Activated naive CD4-positive, alpha-beta T cell treated with anti-CD3 and anti-CD28 coated beads, Interleukin-2, amount 50 U/mL, for 16 hours (primary cell): ENCODE measurements at places on chromosomes 1 and 21.
A peak's percentile ranks its signal among the peaks of the same experiment; 100 is the strongest.

DNA sequence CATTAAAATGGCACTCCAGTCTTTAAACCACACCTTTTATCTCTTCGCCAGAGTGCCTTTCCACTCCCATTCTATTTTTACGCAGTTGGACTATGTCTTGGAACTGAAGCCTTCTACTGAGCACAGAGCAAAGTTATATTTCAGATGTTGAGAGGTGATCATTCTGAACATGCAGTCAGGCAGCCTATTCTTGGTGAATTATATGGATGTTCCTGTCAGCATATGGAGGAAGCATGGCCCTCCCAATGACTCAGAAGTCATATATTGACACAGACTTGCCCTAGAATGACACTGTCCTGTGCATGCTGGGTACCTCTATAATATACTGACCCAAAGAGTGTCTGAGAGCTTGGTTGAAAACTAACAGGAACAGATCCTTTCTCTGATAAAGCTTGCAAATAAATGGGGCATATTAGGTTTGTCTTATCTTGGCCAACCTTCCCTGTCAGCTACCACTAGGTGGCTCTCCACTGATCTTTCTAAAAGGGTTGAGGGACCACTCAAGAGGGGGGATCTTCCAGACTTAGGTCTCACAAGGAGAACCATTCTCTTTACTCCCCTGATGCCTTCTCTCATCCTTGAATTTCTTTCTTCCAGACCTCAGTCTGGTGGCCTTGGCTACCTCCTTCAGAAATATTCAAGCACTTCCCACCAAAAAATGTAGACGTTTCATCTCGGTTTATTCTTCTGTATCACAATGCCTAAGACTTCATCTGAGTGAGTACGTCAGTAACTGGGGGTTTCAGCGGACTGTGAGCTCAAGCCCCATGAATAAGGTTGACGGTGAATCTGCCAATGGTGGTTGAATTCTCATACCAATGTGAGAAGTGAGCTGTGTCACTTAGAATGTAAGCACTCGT, 11.8 kb upstream of the ALG14 start:
- DNase-seq = no peak

DNA sequence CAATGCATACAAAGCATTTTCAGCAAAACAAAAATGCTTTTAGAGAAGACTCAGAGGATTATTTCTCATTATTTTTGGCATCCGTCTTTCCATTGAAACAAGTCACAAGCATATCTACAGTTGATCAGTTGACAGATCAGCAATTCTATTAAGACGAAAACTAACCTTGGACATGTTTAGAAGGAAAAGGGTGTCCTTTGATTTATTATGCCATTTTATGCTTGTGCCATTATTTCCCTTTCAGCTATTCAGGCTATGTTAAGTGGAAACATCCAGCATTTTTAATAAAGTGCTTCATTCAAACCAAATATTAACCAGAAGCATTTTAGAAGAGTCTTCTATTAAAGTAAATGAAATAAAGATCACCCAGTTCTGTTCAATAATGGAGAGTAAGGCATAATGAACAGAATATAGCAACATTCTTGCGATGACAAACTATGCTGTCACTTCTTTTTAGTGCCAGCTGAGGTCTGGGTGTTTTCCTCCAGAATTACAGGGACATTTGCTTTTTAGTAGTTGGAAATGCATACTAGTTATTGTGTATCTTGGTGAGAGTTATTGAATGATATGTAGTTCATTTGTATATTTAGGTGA, 481.4 kb downstream of the PLA2G4A start:
- no peak for DNase-seq

GRCh38 chr1:24108334-24109165, 3.4 kb downstream of the MYOM3 start:
- no peak for DNase-seq

- DNase-seq = no peak
Observed at GRCh38 chr1:10776190-10776905, 20.1 kb downstream of the CASZ1 start.

DNA sequence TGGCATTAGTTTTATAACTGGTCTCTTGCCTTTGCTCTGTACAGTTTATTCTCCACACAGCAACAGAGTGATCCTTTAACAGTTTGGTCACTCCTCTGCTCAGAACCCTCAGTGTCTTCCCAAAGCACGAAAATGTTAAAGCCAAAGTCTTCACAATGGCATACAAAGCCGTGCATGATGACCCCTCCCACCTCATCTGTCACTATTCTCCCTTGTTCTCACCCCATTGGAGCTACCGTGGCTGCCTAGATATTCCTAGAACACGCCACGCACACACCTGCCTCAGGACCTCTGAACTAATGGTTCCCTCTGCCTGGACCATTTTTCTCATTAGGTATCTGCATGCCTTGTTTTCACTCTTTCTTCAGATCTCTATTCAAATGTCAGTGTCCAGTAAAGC, 8.6 kb upstream of the SEMA4A start:
- DNase-seq = no peak

GRCh38 chr1:167258858-167259257, 38.2 kb downstream of the POU2F1 start:
- no peak for DNase-seq

GRCh38 chr1:165903672-165904071, 76.3 kb downstream of the UCK2 start:
- no peak for DNase-seq

DNA sequence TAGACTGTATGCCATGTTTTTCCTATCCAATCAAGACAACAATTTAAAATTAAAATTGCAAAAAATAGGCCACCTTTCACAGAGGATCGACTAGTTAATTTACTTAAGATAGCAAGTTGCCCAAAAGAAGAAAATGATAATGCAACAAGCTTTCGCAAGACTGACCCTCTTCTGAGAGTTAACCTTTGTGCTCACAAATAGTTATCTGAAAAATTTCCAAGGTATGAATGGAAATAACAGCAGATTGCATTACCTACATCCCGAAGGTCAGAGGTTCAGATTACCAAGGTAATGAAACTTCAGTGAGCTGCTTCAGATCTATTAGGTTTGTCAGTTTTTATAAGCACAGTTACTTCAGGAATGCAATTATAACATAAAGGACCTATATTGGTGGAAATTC, 298.0 kb downstream of the KCTD3 start:
- no peak for DNase-seq

- DNase-seq = no peak
Observed at GRCh38 chr1:49435291-49435690, 588.5 kb downstream of the AGBL4 start.

GRCh38 chr21:45791562-45792418, 148.3 kb downstream of the PCBP3 start:
- DNase-seq = no peak

- no peak for DNase-seq
Observed at GRCh38 chr1:8813016-8813763, 4.2 kb downstream of the RERE start.

DNA sequence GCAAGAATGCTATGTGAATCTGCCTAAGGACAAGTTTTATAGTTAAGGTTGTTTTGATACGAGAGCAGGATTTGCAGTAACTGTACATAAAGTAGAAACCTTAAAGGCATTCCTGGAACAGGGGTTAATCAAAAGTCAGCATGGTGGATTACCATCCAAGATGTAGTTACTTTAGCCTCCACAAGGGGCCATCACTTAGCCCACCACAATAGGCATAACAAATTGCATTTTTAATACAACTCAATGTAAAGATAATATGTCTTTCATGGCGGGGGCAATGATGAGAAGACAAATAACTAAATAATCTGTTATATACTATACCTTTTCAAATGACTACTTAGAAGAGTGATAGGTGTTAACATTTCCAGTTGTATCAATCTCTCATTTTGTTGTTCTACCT, 611.2 kb upstream of the ADGRL4 start:
- DNase-seq = no peak

- DNase-seq = no peak
Observed at GRCh38 chr1:215730600-215730999, 163.5 kb downstream of the KCTD3 start.

GRCh38 chr1:203839081-203839480, 22.3 kb upstream of the SNRPE start:
- DNase-seq = no peak

DNA sequence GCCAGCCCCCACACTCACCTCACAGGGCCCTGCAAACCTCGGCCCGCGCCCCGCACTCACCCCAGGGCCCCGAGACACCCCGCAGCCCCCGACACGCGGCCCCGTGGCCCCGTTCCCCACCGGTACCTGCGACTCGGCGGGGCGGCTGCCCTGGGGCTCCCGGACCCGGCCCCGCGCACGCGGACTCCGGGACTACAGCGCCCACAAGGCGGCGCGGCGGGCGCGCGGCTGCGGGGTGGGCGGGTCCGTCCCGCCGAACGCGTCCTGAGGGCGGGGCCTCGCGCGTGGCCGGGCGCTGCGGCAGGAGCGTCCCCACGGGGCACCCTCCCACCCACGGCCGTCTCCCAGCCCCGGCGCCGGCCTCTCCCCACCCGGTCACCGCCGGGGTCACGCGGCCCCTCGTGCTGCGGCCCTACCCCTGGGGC, at the start of gene SLC19A1:
Gene SLC19A1, minus strand, starts transcription at position 199 of the 425 bp plus-strand sequence. CDS start 4,481 bp downstream, outside the sequence.
- DNase-seq = peak; percentile 84

DNA sequence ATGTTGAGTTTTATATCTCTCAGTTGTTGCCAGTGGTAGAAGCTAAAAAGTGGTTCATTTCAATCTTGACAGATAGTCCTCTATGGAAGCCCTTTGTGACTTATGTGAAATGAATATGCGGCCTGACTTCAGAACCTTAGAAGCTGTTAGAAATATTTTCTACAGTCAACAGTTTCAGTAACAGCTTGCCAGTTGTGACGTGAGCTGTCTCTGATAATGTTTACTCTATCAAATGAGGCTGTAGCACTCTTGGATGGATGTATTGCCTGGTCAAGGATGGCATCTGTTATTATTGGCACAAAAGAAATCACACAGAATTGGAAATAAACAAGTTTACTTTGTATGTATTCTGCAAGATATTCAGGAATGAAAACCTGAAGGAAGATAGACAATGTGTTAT, 31.9 kb downstream of the SNX7 start:
- DNase-seq = no peak

DNA sequence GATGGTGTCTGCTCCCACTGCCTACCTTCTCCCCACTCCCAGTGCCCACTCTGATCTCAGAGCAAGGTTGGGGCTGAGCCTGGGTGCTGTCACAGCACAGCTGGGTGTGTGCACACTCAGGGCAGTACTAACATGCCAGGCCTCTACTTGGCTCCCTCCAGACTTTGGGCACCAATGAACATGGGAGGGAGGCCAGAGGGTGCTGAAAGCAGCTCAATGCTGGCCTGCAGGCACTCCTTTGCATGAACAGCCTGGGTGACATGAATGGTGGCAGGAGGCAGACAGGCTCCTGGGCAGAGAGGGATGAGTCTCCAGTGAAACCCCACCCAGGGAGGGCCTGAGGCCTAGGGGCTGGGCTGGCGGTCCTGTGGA, 25.8 kb upstream of the DENND1B start:
- DNase-seq = no peak

- DNase-seq = no peak
Observed at GRCh38 chr1:93549811-93550210, 101.9 kb downstream of the FNBP1L start.

DNA sequence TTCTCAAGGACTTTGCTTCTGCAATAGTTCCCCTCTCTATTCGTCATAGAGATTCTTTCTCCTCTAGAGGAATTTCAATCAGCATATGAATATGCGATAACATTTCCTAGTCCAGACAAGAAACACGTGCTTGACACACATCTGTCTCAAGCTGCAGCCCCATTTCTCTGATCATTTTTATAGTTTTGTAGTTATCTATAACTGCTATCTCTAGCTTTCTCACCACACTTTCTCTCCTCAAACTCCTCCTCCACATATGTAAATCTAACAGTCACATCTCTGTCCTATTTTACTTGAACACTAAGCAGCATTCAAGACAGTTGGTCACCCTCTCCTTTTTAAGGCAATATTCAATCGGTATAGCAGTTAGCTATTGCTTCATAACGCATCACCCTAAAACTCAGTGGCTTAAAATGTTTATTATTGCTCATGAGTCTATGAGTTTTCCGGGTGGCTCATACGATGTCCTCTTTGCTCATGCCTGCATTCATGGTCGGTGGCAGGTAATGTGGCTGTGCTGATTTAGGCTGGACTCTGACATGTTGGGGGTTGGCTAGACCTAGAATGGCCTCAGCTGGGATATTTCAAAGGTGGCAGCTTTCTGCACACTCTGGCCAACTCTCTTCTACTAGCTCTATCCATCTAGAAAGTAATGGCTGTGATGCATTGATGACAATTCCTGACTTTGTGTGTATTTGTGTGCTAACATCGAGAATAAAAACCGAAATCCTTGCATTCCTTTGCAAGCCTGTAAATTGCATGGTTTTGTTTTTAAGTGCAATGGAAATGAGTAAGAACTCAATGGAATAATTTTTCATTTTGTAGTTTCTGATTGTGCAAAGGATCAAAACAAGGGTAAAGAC, 20.6 kb downstream of the ATP6V1G3 start:
- DNase-seq = no peak

DNA sequence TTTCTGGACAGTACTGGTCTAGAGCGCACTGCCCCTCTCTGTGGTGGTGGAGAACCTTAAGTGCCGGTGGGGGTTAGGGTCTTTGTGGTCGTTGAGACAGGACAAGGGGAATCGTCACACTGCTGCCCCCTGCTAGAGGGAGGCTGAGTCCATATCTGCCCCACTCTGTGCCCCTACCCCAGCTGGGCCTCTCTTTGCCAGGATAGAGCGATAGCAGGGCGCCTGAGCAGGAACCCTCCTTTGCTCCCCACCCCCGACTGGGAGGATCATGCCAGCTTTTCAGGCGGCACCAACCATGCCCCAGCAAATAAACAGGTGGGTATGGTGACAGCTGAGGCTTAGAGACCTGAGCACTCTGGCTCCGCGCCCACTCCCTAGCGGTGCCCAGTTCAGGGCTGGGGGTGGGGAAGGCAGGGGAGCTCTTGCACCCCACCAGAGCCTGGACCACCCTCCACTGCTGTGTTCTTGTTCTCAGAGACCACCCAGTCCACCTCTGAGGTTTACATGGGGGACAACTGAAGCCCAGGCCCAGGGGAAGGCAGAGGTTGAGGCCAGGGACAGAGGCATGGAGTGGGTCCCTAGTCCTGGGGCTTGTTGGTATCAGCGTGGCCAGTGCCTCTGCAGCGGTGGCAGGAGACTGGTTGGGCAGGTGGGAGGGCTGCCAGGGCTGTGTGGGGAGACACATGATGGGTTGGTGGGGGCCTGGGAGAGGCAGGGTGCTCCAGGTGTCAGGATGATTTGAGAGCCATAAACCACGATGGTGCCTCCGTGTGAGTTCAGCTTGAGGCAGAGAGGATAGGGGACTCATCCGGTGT, 1.6 kb downstream of the PADI2 start:
- DNase-seq = no peak

DNA sequence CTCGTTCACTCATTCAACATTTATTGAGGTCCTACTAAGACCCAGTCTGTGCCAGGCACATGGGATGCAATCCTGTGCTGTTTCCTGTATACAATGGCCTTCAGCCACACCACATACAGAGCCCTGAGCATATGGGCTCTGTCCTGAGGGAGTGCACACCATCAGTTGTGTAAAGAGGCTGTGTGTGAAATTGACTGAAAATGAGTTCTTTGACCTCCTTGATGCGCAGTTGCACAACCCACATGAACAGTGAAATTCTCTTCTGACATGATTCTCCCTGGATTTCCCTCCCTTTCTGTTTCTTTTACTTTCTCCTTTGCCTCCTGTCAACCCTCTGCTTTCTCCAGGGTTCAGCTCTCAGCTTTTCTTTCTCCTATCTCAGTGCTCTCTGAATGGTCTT, 6.3 kb upstream of the SYT6 start:
- no peak for DNase-seq

GRCh38 chr1:54156201-54156600, 3.4 kb upstream of the CDCP2 start:
- DNase-seq = no peak

GRCh38 chr1:233217832-233218231, 77.7 kb downstream of the PCNX2 start:
- no peak for DNase-seq

- DNase-seq = no peak
Observed at GRCh38 chr1:243378669-243379068, 122.8 kb downstream of the SDCCAG8 start.
